Choroid plexus epithelial cell (primary cell): ENCODE measurements at places on chromosomes 2 and 18.

GRCh38 chr2:230160112-230160660 is 59.6 kb downstream of the SP110 start:
- DNase-seq = peak; percentile 68

DNA sequence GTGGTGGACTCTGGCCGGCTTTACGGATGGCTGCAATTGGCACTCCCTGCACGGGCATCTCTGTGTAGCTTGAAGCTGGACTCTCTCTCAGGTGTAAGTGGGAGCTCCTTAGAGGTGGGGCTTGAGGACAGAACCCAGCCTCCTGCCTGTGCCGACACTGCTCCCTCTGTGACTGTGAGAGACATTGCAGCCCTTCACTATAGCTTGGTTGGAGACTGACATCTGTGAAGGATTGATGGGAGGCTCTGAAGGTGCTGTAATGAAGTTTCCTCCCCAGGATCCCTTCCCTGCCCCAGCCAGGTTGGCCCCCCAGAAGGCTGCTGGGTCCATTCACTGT is 166.7 kb downstream of the SH3RF3 start:
- DNase-seq = no peak

GRCh38 chr18:60639836-60640235 is 267.3 kb upstream of the MC4R start:
- no peak for DNase-seq

DNA sequence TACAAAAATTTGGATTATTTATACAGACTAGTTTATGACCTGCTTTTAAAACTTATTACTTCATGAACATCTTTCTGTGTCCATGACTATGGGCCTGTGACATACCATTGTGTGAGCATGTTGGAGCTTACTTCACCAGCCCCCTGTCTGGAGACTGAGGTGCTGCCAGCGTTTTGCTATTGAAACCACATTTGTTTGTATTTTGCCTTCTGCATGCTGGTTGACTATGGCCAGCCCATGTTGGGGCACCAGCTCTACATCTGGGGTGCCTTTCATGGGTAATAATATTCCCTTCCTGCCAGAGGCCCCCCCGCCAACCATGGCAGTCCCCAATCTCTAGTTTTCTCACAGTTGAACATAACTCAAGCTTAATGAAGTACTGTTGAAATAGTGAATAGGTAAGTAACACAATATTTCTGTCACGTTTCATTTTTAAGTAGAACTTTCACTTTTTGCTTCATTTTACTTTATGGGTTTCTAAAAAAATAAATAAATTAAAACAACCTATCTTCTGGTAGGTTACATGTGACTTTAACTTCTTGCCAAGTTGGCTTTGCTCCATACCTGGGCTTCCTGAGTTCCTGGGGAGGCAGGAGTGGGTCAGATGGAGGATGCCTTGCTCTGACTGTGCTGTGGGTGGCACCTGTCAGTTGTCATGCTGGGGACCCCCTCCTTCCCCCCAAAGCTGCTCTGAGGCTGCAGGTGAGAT is 63.9 kb downstream of the DGKD start:
- no peak for DNase-seq

- DNase-seq = no peak
Observed at GRCh38 chr18:58310517-58310916, 266.5 kb downstream of the NEDD4L start.

- DNase-seq = no peak
Observed at GRCh38 chr18:25724997-25725396, 365.4 kb downstream of the SS18 start.

GRCh38 chr2:225091336-225091735 is 49.1 kb upstream of the DOCK10 start:
- DNase-seq = peak; percentile 87
